Stimulated activated CD4-positive, alpha-beta T cell treated with anti-CD3 and anti-CD28 coated beads, TNF-alpha, amount 100 ng/mL, for 48 hours (primary cell): ENCODE measurements at places on chromosomes 3 and 15.
A peak's percentile ranks its signal among the peaks of the same experiment; 100 is the strongest.

- no peak for DNase-seq
These were observed 188.3 kb upstream of the THBS1 start for GRCh38 chr15:39392469-39393047.

DNA sequence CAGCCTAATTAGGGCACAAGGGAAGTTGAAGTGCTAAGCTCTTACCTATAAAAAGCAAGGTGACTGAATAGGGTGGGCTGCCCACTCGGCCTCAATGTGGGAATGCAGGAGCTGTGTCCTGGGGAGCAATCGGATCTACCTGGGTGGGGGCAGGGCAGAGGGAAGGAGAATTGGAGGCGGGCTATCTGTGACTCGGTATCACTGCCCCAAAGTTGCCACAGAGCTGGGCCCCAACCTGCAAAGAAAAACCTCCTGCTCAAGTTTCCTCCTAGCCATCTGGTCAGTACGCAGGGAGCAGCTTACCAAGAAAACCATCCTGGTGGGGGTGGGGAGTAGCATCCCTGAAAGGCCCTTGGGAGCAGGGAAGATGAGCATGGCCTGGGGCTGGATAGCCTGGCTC is 10.7 kb downstream of the CIB2 start:
- no peak for DNase-seq

- DNase-seq = no peak
These were observed 158.8 kb downstream of the PDZRN3 start for GRCh38 chr3:73465926-73466325.

DNA sequence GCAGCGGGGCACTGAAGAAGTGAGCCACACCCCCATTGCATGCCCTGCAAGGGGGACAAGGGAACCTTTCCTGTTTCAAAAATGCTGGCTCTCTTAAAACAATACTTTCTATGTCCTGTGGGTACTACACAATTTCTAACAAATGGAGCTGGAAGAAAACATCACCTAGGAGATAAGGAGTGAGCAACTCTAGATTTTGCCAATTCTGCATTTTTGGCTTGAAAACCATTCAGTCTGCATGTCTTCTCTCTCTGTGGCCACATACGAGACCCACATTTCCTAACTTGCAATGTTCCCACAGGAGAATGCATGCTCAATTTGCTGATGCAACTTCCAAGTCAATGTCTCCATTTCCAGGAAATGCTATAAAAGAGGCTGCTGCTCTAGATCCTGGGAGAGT is 662.0 kb downstream of the SQOR start:
- no peak for DNase-seq

- peak; percentile 80 for DNase-seq
These were observed 8.1 kb downstream of the PPM1M start for GRCh38 chr3:52253314-52254304.
